Left ventricle myocardium superior (tissue), 1 donor: ENCODE measurements at places on chromosomes 3 and 15.
A peak's percentile ranks its signal among the peaks of the same experiment; 100 is the strongest.

GRCh38 chr15:94077938-94078337 is 153.4 kb upstream of the MCTP2 start:
- no peak for DNase-seq

GRCh38 chr3:123143669-123144411 is 57.9 kb upstream of the SEC22A start:
- DNase-seq: no peak

DNA sequence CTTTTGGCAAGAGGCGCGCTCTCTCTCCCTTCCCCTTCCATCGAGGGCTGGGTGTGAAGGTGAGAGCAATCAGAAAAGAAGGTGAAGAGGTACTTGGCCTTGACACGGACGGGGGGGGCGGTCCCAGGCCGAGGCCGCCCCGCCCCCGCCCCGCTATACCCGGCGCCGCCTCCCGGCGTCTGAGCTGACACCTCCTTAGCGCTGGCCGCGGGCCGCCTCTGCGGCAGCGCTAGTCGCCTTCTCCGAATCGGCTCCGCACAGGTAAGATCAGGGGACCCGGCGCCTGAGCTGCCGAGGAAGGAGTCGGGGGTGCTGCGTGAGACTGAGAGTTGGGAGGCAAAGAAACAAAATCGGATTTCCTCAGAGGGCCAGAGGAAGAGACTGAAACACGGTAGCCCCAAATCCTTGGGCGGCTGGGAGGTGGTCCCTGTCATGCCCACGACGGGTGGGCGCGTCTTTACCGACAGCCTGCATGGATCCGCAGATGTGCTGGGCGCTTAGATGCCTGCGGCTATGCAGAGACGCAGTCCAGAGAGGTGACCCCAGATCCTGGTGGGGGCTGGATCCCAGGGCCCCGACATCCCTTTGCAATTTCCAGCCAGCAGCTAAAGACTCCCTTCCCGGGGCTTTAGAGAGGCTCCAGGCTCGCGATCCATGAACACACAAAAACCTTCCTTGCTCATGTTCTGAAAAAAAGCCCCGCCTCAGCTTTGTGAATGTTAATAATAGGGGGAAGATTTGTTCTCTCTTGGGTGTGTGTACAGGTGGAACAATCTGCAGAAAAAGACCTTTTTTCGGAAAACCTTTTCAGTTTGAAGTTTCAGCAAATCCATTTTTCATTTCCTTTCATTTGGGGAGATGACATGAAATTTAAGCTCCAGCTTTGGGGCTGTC is at the start of gene ENTPD3:
Gene ENTPD3 (plus strand): TSS at position 184 of the 894 bp plus-strand sequence. CDS start 874 bp downstream, outside the sequence.
- peak; percentile 52 for DNase-seq

DNA sequence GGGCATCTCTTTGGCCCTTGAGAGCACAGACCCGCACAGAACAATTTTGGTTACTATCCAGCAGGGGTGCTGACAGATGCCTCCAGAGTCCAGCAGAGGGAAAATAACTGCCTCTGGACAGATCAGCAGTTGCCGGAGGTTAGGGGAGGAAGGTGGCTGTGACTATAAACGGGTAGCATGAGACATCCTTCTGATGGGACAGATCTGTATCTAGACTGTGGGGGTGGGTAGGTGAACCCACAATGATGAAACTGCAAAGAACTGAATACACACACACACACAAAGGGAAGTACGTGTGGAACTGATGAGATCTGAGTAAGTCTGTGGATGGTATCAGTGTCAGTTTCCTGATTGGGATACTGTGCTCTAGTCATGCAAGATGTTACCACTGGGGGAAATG is 21.2 kb downstream of the ADAMTS7 start:
- DNase-seq: no peak

- peak; percentile 98 for DNase-seq
Observed at GRCh38 chr3:184320104-184320445, 5.7 kb downstream of the EIF4G1 start.

DNA sequence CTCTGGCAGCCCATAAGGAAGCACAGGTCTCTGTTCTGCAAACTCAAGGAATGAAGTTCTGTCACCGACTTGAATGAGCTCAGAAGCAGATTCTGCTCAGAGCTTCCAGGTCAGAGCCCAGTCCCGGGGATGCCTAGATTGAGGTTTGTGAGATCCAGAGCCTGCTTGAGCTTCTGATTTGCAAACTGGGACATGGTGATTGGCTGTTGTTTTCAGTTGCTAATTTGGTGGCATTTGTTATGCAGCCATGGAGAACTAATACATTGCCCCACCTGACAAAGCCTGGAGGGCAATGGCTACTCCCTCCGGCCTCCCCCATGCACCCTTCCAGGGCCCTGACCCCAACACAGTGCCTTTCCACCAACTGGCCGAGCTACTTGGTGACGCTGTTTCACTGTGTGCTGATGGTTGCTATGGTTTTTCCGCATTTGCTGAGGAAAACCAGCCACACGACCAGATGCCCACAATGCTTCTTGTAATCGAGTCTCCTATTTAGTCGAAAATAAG is 379.5 kb upstream of the ATP10A start:
- no peak for DNase-seq

DNA sequence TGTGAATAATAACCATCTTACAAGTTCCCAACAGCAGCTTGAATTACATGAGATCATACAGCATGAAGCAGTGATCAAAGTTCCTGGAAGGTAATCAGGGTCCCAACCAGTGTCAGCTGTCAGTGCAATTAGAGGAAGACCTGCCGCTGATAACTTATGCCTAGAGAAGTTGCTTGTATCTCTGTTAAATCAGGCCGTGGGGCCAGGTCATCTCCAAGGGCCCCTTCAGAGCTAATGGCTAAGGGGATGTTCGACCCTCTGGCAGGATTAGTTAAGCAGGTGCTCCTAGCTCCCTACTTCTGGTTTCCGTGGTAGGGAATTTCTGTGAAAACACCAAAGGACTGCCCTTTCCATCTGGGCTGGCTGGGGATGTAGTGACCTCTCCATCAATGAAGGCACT is 251.0 kb downstream of the FAM43A start:
- DNase-seq: no peak

GRCh38 chr3:127734754-127735473 is 62.2 kb downstream of the ABTB1 start:
- DNase-seq: no peak

DNA sequence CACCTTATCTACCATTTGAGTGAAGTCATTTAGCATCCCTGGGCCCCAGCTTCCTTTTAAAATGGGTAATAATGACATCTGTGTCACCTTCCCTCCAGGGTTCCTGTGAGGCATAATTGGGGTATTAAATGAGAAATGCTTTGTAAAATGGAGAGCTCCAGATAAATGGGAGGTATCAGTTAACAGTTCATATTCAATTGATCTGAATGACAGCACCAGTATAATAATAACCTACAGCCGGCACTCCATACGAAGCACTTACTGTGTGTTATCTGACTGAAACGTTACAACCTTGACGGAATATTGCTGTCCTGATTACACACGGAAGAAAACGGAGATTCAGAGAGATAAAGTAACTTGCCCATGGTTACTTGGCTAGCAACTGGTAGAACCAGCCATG is 53.6 kb downstream of the BHLHE40 start:
- DNase-seq: no peak

GRCh38 chr15:69988541-69989225 is 109.0 kb downstream of the TLE3 start:
- DNase-seq: no peak

DNA sequence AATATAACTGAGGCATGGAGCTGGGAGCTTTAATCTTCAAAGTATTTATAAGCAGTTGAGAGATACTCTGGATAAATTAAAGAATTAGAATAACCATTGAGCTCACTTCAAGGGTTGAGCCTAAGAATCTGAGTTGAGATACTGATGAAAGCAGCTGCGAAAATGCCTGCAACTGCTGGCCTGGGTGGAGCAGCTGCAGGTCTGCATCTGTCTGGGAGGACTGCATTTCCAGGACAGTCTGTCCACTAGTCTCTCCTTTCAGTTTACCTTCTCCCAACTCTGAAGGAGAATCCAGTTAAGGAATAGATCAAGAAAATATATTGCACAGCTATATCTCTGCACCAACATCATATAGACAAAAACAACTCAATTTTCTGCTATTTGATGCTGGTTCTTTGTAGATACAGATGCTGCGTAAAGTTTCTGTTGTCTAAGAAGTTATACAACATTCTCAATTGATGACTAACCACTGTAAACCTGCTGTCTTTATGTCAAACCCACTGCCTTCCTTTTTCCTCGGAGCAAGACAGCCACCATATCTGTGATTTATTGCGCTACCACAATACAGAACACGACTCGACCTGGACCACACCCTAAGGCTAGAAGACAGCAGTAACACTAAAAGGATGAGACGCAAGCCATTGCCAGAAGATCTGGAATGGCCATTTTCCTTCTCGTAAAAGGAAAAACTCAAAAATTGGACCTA is 245.1 kb downstream of the MAGI1 start:
- no peak for DNase-seq

- peak; percentile 52 for DNase-seq
Observed at GRCh38 chr3:128482666-128483656, 10.0 kb downstream of the GATA2 start.

DNA sequence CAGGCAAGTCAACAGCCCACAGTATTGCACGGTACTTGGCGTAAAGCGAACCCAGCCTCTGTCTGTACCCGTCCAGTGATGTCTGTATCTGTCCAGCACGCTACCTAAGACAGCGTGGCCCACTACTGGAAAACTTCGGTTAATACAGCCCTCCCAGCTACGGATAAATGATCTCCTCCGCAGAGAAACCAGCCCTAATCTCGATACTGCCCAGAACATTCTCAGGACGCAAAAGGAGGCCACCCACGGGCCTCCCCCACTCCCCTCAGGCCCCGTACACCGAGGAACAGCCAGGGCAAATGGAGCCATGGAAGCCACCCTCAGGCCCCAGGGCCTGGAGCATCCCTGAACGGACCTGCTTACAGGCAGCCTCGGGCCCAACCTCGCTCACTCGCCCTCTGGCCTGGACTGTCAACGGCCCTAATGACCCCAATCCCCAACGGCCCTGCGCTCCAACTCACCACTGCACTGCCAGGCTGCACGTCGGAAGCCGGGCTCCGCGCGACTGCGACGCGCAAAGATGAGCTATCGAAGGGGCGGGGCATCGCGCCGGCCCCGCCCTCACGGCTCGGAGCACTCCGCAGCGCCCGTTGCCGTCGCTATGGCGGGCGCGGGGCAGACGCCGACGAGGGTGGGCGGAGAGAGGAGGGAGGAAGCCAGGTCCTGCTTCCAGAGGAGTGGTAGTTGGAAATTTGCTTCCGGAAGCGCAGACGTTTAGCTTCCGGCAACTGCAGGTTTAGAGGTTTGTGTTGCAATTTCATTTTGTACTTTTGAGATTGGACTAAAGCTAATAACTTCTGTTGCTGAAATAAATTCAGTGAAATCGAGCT is at the start of gene SKIC8:
Gene SKIC8 (minus strand): TSS at position 509 of the 830 bp plus-strand sequence. CDS start 3,923 bp downstream, outside the sequence.
- DNase-seq: peak; percentile 95

- no peak for DNase-seq
Observed at GRCh38 chr3:36196058-36196457, 184.2 kb upstream of the STAC start.

DNA sequence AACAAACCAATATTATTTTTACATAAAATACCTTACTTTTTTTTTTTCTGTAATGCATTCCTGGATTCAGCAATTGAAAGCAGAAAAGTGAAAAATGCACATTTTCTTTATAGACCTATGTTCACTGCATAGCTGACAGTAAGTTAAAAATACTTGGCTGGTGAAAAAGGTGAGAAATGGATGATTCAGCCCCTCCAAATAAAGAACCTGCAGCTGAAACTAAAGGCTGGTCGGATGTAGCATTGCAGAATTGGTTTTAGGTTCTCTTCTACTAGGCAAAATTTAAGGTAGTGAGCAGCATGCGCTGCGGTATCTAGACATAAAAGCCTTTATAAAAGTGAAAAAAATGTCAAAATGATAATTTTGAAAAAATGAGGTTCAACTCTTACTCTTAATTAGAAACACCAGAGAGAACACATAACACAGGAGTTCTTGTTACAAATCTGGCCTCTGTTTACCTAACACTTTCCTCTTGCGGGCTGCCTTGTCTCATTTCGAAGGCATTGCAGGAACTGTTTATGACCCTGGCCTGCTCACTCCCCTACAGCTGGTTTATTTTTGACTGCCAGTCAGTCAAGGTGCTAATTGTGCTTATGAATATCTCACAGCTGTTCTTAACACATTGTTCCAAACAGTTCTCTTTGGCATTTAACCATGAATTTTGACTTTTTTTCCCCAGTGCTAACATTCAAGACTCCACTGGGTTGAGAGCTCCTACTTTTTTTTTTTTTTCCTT is 455.4 kb upstream of the TBL1XR1 start:
- no peak for DNase-seq

- no peak for DNase-seq
Observed at GRCh38 chr3:140323561-140323960, 354.3 kb upstream of the TRIM42 start.

- peak; percentile 69 for DNase-seq
Observed at GRCh38 chr3:42600958-42601675, 631 bp downstream of the NKTR start.

- DNase-seq: no peak
Observed at GRCh38 chr3:78754066-78754743, 1013.6 kb downstream of the ROBO1 start.

- DNase-seq: no peak
Observed at GRCh38 chr3:72444656-72445223, 403.5 kb downstream of the SHQ1 start.

DNA sequence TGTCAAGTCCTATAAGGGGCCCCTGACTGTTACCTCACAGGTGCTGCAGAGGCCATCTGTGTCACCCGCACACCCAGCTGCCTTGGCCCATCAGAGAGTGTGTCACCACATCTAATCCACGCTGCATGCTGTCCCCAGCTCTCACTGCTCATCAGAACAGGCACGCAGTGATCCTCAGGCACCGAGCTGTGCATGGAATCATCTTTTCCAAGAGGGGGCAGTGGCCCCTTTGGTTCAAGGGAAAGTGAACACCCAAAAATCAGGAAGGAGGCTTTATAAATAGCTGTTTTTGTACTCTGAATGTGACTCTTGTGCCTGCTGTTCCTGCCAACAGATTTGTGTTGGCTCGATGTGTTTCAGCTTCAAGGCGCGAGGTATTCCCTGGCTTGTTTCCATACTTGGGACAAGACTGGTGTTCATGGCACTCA is 110.3 kb upstream of the ETV5 start:
- peak; percentile 56 for DNase-seq

GRCh38 chr3:135242285-135242684 is 447.2 kb downstream of the EPHB1 start:
- DNase-seq: no peak

- DNase-seq: no peak
Observed at GRCh38 chr15:44427756-44428724, 611 bp downstream of the CTDSPL2 start.
